Kidney tubule cell (primary cell): ENCODE measurements at places on chromosomes 5 and 9.

GRCh38 chr9:87864915-87865314 is 17.8 kb upstream of the SPATA31E1 start:
- no peak for DNase-seq

- no peak for DNase-seq
Measured at GRCh38 chr5:39713250-39713916, 288.6 kb upstream of the DAB2 start.

- DNase-seq = no peak
Measured at GRCh38 chr5:26948921-26949320, 89.5 kb downstream of the CDH9 start.

DNA sequence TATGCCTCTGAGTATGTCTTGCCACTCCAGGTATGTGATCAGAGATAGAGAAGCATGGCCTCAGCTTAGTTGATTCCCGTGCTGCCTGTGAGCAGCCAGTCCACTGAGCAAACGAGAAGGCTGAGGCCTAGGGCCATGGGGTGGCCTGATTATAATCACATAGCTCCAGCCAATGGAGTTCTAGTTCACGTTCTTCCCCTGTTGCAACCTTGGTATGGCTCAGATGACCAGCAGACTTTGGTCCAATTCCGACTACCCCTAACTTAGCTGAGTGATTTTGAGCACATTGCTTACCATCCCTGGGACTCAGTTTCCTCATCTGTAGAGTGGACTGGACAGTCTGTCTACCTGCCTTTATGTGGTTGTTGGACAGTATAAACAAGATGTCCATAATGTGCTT is 68.4 kb downstream of the PPARGC1B start:
- DNase-seq = no peak

DNA sequence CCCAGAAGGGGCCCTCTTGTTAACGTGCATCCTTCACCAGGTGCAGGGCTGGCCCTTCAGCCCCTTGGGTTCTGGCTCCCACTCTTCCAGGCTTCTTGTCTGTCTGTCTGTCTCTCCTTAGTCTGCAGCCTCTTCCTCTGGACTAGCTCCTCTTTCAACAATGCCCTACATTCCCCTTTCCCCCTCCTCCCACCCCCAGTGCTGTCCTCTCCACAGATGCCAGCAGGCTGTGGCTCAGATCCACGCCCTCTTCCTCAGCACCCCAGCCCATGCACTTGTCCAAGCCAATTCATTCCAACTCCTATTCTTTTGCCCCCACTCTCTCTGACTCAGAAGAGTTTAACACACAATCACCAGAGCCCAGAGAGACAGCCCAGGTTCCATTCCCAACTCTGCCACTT is 45.2 kb upstream of the ALDH1B1 start:
- peak; percentile 32 for DNase-seq

- peak; percentile 72 for DNase-seq
Measured at GRCh38 chr9:114371973-114372917, 15.5 kb downstream of the AKNA start.

DNA sequence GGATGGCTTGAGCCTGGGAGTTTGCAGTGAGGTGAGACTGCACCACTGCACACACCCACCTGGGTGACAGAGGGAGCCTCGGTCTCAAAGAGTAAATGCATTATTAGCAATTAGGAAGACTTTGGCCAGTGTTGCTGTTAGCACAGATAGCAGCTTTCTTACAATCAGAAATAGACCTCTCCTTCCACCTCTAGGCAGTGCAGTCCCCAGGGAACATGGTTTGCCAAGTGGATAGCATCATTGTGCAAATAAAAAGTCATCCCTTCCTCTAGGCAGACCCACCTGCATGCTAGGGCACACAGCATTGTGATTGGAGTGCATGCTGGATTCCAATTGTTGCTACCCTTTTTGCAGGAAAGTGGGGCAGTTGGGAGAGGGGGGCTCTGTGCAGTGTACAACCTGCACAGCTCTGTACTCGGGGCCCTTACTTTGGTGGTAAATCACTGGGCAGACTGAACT is 77.9 kb upstream of the KLF9 start:
- DNase-seq = no peak

GRCh38 chr5:22471154-22471553 is 382.0 kb downstream of the CDH12 start:
- no peak for DNase-seq

DNA sequence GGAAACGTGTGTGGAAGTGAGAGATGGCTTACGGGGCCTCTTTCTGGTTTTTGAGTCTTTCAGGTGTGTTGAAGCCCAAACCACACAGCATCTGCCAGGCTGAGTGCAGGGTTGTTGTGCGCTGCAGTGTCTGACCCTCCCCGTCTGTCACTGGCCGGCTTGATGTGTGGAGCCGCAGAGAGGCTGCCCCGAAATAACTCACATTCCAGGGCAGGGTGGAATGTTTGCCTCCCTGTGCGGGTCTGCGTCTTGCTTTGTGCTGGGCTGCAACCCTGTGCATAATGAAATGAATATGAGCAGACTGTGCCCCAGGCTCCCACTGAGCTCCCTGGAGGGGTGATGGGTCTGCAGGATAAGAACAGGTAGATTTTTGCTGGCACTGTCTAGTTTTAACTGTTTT is 9.9 kb upstream of the PLEKHG4B start:
- peak; percentile 50 for DNase-seq

DNA sequence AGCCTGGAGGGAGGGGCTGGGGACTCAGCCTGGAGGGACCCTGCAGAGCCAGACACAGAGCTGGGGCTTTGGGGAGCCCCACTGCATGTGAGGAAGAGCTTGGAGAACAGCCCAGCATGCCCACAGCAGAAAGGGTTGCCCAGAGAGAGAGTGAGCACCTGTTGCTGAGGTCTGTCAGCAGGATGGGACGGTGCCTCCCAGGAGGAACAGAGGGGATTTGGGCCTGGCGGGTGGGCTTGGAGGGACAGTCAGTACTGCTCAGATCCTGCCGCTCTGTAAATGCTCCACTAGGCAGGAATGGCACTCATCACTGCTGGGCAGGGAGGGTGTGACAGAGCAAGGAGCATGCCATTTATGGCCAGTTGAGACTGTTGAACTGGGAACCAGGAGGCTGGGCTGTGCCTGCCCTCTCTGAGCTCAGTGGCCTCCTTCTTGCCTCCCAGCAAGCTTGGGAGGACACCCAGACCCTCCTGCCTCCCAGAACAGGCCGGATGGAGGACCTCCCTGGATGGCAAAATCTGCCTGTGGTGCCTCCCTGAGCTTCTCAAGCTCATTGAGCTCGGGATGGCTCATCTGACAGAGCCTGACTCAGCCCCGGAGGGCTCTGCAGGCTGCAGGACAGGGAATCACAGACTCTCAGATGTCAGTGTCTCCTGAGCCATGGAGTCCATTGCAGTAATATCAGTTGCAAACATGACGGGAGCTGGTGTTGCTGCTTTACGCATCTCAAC is 786 bp upstream of the HRCT1 start:
- peak; percentile 73 for DNase-seq

GRCh38 chr5:38837416-38837815 is 8.4 kb upstream of the OSMR start:
- no peak for DNase-seq

DNA sequence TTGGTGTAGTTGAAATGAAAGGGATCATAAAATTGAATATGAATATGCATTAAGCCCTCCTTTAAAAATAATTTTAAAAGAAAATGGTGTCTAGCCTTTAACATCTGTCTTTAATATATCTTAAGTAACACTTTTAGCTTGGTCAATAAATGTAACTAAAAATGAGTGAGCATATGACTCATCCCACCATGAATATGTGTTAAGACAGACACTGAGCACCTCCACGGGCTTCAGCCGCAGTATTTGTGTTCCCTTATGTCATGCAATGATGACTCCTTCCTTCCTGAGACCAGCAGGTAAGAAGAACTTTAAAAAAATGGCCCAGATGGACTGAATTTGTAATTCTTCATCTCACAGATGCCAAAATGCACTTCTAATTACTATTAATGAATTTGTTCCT is 563.2 kb downstream of the NR2F1-AS1 start:
- DNase-seq = peak; percentile 51

GRCh38 chr5:38938424-38938823 is 92.6 kb downstream of the OSMR start:
- DNase-seq = no peak

DNA sequence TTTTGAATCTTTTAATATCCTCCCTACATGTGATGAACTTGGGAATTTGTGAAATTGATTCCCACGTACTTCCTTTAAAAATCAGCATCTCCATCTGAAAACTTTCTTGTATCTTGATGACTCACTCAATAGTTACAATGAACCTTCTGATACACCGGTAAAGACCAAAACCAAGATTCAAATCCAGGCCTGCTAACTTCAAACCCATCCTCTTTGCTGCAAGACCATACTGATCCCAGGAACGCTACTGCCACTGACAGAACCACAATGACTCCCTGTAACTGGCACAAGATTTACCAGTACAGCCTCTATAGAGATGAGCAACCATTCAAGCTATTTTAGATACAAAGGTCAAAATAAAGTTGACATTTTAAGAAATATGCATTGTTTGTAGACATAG is 332.9 kb downstream of the DNAH5 start:
- no peak for DNase-seq

- no peak for DNase-seq
Measured at GRCh38 chr5:143403334-143403592, 223 bp downstream of the NR3C1 start.

DNA sequence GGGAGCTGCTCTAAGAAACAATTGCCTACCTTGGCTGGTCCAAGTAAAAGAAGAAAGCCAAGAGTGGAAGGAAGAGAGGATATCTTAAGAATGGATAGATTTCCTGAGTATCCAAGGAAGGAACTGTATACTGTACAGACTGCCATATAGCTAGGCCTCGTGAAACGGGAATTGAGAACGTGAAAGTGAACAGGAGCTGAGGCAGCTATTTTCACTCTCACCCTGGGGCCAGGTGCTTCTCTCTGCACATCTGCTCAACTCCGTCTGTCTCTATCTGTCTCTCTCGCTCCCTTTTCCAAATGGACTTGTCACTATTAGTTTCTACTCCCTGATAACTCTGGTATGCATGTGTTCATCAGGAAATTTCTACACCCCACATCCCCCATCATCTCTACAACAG is 35.9 kb upstream of the TESK1 start:
- no peak for DNase-seq

- DNase-seq = no peak
Measured at GRCh38 chr5:158236511-158237335, 377.8 kb upstream of the CLINT1 start.

GRCh38 chr9:89891591-89892304 is 286.9 kb downstream of the GADD45G start:
- DNase-seq = no peak
